ENCODE measurements at places on chromosomes 4 and X.

- no peak for DNase-seq
Observed at GRCh38 chrX:54049801-54050200, 5.5 kb upstream of the PHF8 start.

DNA sequence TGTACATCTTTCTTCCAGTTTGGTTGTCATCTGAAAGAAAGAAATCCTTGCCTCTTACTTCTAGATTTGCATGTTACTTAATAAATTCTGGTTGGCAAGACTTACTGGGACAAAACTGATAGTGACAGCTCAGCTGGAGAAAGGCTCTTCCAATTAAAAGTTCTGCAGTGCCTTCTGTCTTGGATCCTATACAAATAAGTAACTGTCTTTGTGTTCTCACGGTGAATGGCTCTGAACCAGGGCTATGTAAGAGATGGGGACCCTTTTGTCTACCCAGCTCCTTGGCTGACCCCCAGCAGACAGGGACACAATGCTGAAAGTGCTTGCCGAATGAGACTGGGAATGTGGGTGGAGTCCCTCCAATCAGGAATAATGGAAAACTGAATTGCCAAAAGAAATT is 89.5 kb downstream of the AASDH start:
- no peak for DNase-seq

DNA sequence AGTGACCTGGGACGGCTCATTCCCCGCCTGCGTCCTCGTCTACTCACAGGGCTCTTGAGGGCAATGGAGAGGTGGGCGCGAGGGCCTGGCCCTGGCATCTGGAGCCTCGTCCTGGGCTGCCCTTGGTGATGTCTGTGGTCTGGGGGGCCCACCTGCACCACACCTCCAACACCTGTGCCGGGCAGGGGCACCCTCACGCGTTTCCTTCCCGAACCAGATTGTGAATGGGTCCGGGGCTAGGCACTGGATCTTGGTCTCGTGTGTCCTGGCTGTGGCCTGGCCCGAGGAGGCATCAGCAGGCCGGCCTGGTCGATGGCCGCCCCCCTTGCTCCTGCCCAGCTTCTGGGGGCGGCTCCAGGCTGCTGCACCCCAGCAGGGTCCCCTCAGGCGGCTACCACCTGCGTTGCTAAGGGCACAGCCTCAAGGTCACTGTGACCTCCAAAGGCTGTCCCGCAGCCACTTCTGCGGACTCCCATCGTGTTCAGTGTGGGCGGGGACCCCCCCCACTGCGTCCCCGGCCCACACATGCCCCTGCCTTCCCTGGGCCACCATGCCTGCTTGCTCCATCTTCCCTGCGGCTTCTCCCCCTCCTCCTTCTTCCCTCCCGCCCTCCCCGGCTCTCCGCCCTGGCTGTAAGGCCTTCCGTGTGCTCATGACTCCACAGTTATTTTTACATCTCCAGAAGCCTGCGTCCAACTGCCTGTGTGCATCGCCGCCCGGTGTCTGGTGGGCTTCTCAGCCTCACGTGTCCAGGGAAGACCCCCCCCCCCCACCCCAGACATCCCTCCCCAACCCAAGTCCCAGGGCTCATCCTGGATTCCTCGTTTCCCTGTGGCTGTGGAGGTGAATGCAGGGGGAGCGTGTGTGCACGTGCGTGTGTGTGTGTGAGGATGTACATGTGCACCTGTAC is 3.8 kb downstream of the DOK7 start:
- DNase-seq: no peak

DNA sequence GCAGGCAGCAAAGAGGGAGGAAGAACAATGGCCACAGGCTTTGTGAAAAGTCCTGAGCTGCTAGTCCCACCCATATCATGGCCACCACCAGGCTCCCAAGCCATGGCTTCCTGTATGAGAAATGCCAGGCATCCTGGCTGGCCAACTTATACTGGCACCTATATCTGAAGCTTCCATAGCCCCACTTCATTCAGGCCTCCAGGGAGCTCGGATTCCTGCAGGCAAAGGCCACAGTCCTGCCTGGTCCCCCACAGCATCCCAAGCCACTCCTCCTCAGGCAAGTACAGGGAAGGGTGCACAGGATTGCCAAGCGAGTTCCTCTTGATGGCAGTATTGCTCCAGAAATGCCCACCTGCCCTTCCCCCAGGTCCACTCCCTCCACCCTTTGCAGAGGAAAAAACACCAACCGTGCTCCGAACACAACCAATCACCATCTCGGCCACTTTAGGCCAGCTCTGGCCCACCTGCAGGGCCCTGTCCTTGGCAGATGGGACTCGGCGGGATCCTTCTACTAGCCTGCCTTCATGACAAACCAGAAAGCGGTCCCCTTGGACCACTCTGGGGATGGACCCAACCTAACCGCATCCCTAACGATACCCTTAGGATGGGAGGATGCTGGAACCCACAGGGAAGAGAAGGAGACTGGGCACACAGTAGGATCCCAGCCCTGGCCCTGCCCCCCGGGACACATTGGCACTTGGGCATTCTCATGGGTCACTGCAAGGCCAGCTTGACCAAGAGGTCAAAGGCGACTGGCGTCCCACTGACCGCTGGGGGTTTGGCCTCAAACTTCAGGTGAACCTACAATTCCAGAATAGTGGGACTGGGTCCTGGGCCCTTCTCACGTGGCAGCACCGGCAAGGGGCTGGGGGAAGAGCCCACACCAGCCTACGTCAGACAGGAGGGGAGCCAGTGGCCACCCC is 220.4 kb upstream of the AGTR2 start:
- no peak for DNase-seq

DNA sequence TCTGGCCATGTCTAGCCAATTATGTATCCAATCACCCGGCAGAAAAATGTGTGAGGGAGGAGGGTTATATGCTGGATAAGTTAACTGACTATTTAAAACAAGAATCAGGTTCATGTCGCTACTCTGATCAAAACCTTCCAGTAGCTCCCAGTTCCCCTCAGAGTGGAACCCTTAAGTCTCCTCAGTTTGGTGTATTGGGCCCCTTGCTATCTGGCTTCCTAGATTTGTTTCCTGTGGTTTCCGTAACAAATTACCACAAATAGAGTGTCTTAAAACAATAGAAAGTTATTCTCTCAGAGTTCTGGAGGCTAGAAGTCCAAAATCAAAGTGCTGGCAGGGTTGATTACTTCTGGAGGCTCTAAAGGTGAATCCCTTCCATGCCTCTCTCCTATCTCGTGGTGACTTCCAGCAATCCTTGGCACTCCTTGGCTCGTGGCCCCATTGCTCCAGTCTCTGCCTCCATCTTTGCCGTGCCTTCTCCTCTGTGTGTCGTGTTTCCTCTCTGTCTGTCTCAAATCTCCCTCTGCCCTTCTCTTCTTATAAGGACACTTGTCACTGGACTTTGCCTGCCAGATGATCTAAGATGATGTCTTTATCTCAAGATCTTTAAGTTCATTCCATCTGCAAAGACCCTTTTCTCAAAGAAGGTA is 10.5 kb upstream of the ENPP6 start:
- no peak for DNase-seq

DNA sequence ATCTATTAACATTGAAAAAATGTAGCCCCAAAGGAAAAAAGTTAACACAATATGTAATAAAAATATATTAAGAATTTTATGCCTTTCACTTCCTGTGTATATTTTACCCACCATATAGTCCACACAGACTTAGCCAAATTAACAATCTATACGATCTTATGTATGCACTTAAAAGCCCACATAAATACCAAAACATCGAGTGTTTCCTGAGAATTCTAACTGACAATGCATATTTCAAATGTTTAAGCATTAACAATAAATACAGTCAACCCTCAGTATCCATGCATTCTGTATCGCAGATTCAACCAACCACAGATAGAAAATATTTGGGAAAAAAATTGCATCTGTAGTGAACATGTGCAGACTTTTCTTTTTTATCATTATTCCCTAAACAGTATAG is 226.8 kb downstream of the COL25A1 start:
- DNase-seq: no peak

- no peak for DNase-seq
Observed at GRCh38 chrX:24243188-24243587, 70.7 kb downstream of the SUPT20HL2 start.

DNA sequence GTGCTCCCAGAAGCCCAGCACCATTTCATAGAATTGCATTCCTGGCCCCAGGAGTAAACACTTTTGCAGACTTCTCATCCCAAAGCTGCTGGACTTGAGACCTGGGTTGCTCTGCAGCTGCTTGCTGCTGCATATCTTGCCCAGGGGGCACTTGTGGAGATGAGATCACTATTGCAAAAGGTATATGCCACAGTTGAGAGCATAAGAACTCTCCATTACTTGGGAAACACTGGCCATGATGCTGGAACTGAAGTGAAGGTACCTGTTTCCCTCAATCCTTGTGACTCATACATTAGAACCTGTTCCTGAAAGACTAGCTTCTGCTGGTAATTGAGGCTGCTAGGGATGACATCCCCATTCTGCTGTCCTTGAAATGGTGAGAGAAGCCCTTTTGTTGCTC is 43.1 kb upstream of the WDR1 start:
- DNase-seq: no peak

DNA sequence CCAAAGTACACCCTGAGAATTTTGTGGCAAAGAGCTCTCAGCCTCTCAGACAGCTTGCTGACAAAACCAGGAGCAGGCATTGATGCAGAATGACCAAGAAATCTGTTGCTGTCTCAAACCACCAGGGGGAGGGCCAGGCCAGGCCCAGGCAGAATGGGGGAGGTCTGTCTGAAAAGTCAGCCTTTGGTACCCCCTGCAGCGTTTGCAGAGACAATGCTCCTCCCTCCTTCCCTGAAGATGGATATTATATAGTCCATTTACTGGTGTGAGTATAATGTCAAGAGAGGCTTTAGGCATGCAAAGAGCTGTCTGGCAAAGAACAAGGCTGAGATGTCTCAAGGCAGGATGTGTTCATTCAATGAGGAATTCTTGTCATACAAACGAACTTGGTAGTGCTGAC is 52.9 kb upstream of the TRPC5OS start:
- DNase-seq: no peak

DNA sequence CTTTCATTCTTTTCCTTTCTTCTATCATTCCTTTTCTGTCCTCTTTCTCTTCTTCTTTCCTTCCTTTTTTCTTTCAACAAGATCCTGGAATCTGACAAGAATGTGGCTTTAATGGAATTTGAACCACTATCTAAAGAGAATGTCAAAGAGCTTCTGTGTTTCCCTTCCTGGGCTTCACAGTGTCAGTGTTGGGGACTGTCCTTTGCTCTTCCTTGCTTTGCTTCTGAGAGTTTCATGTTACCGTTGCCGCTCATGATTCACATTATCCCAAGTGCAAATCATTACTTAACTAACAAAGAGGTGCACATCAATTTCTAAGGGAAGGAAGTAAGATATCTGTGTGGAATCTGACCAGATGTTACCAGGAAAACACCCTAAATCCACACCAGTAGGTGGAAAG is 90.5 kb upstream of the DDIT4L start:
- DNase-seq: no peak

GRCh38 chr4:16029262-16029661 is 54.6 kb downstream of the PROM1 start:
- no peak for DNase-seq

- no peak for DNase-seq
Observed at GRCh38 chr4:119688446-119688845, 59.8 kb upstream of the PDE5A start.

GRCh38 chr4:32560306-32560705 is 1840.1 kb downstream of the PCDH7 start:
- no peak for DNase-seq
